ENCODE measurements at places on chromosomes 5 and 9. TPM values are rescaled to one million over a fixed set of nuclear protein-coding genes. Genes with fewer than 3 reads are reported as not detected.
A peak's percentile ranks its signal among the peaks of the same experiment; 100 is the strongest.

Gene CDC20B
- 0.13 TPM for total RNA-seq

DNA sequence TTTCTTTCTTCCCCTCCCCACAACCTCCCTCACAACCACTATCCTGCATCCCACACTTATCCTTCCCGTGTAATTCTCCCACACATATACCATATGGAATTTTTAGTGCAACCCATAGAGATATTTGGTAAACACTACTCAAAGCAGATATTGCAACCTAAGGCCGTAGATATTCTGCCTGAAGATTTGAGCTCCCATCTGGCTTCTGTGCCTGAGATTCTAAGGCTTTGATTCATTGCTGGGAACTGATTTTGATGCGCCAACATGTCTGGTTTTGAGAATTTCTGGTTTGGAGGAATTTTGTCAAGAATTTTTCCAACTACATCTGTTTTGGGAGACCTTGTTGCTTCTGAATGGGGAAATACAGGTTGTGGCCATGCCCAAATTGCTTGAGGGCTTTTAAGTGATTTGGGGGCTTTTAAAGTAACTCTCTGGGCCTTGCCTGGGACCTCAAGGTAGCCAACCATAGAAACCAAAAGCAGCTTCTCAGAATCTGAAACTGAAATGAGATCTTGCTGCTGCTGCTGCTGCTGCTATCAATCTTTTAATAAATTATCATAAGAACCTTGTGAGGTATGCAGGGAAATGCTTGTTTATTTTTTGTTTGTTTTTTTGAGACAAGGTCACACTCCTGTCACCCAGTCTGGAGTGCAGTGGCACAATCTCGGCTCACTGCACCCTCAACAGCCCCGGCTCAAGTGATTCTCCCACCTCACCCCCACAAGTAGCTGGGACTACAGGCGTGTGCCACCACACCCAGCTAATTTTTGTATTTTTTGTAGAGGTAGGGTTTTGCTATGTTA is 36.2 kb downstream of the PLAC8L1 start:
- H3K4me3 ChIP-seq: no peak overlapping the region
- H3K27me3 ChIP-seq: no peaks in the 10 kb centered on the region
- H3K27ac ChIP-seq: no peak overlapping the region
- DNase-seq: no peak

GRCh38 chr5:79330071-79330470 is 94.1 kb downstream of the JMY start:
- no peaks in the 10 kb centered on the region for H3K4me1 ChIP-seq
- no peak overlapping the region for H3K4me3 ChIP-seq
- H3K27me3 ChIP-seq: peaks cover 4% of the 10 kb centered on the region
- DNase-seq: no peak

Gene SMIM32
- total RNA-seq: not detected

Gene DIPK1B
- 0.15 TPM for total RNA-seq

DNA sequence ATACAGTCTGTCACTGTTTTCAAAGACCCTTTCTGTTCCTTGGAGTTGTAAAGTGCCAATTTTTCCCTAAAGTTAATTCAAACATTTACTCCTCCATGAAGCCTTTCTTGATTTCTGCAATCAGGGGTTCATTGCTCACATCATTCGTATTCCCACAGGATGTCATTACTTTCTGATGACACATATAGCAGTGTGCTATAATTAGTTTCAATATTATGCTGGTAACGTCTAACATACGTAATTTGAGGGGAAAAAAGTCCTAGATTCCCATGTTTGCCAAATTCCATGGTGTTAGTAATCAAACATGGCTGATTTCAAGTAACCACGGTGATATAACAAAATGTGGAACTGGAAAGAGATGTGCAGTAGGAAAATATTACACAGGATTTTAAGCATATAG is 468.2 kb upstream of the MEF2C start:
- no peak for DNase-seq
- no peak overlapping the region for H3K4me3 ChIP-seq
- no peaks in the 10 kb centered on the region for H3K4me1 ChIP-seq
- H3K27me3 ChIP-seq: no peaks in the 10 kb centered on the region
- no peaks in the 10 kb centered on the region for H3K36me3 ChIP-seq

- H3K36me3 ChIP-seq: no peaks in the 10 kb centered on the region
- no peak overlapping the region for H3K27ac ChIP-seq
- no peak for DNase-seq
Measured at GRCh38 chr5:167244583-167244982, 1046.9 kb upstream of the WWC1 start.

DNA sequence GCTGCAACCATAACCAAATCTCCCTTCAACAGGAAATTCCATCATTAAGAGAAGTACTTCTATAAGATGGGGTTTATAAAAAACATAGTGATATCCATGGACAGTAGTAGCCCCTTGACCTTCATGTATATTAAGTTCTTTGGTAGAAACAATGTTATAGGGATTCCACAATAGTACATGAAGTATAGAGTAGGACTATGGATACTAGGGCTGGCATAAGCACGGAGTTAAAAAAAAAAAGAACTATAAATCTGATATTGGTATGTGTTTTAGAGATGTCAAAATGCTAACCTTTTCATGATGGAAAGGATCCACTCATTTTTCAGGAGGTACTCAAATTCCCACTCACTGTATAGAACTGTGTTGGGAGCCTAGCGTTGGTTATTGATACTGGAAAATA is 337.6 kb downstream of the FGF10 start:
- H3K36me3 ChIP-seq: no peaks in the 10 kb centered on the region
- H3K27me3 ChIP-seq: no peaks in the 10 kb centered on the region
- H3K4me1 ChIP-seq: no peaks in the 10 kb centered on the region
- no peak overlapping the region for H3K27ac ChIP-seq

GRCh38 chr5:76701298-76701697 is 14.6 kb upstream of the F2R start:
- H3K4me3 ChIP-seq: no peak overlapping the region
- no peak overlapping the region for H3K27ac ChIP-seq
- peaks cover 16% of the 10 kb centered on the region for H3K4me1 ChIP-seq
- H3K27me3 ChIP-seq: no peaks in the 10 kb centered on the region

GRCh38 chr9:85716031-85716877 is 25.5 kb downstream of the AGTPBP1 start:
- H3K27ac ChIP-seq: peak overlapping the region; percentile 13
- no peak for DNase-seq
- peaks cover 19% of the 10 kb centered on the region for H3K36me3 ChIP-seq
- H3K4me3 ChIP-seq: no peak overlapping the region

DNA sequence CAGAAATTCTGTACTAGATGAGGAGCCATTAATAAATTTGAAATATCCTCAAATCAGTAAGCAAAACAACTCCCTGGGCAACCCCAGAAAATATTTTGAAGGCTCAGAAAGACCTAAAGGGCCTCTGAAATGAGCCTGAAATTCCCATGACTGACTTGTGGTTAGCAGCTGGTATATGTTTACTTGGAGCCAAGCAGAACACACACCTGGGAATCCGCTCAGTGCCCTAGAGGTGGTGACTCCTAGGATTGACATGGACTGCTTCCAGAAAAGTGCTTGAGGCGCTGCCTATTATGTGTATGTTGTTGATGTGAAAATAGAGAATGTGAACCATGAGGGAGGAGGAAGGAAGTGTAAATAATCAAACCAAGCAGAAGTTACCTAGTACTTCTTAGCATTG is 14.7 kb downstream of the RFK start:
- no peak overlapping the region for H3K4me3 ChIP-seq
- H3K36me3 ChIP-seq: peaks cover 14% of the 10 kb centered on the region
- H3K27me3 ChIP-seq: no peaks in the 10 kb centered on the region
- DNase-seq: no peak
- no peak overlapping the region for H3K27ac ChIP-seq

GRCh38 chr9:134323741-134324358 is 2.4 kb upstream of the RXRA start:
- no peak for DNase-seq
- no peak overlapping the region for H3K27ac ChIP-seq
- H3K4me1 ChIP-seq: peaks cover 9% of the 10 kb centered on the region
- H3K4me3 ChIP-seq: no peak overlapping the region

DNA sequence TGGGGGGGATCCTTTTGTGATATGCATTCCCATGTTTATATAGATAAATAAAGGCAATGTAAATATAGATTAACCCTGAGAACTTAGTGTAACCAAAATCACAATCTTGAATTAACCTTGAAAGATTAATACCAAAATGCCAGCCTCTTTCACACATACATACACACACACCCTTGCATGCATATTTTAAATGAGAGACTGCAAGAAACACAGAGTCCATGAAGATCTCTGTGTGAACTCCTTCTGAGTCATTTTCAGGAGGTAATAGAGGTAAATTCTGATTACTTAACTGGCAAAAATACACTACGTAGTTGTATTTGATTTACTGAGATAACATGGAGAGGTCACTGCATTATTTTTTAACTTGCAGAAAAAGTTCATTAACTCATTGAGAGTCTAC is 118.0 kb downstream of the SLF1 start:
- no peak overlapping the region for H3K27ac ChIP-seq
- H3K4me3 ChIP-seq: no peak overlapping the region
- DNase-seq: no peak

DNA sequence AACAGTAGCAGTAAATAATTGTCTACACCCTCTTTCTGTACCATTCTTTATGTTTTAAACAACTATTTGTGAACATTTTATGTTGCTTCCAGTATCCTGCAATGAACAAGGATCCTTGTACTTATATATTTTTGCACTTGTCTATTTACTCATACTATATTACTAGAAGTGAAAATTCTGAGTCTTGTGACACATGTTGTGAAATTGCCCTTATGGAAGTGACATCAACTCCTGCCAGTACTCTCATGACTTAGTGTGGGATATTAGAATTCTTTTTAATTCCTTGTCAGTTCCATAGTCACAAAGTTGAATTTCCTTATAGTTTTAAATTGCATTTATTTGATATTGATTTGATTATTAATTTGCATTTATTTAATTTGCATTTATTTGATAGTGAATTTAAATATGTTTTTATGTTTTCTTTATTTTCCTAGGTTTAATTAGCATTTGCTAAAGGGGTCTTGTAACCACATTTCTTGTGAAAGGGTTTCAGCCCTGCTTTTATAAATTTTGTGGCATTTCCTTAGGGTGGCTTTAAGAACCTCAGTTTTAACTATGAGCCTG is 27.7 kb downstream of the PARP8 start:
- no peaks in the 10 kb centered on the region for H3K27me3 ChIP-seq
- H3K36me3 ChIP-seq: peaks cover 36% of the 10 kb centered on the region
- H3K4me1 ChIP-seq: peaks cover 31% of the 10 kb centered on the region
- no peak for DNase-seq
- no peak overlapping the region for H3K4me3 ChIP-seq
- no peak overlapping the region for H3K27ac ChIP-seq

Data from activated CD4-positive, alpha-beta memory T cell treated with anti-CD3 and anti-CD28 coated beads, Interleukin-2, amount 10 ng/mL, durations not matched to agents 7 days and 5 days (primary cell).